ENCODE measurements at places on chromosomes 16 and 17.

DNA sequence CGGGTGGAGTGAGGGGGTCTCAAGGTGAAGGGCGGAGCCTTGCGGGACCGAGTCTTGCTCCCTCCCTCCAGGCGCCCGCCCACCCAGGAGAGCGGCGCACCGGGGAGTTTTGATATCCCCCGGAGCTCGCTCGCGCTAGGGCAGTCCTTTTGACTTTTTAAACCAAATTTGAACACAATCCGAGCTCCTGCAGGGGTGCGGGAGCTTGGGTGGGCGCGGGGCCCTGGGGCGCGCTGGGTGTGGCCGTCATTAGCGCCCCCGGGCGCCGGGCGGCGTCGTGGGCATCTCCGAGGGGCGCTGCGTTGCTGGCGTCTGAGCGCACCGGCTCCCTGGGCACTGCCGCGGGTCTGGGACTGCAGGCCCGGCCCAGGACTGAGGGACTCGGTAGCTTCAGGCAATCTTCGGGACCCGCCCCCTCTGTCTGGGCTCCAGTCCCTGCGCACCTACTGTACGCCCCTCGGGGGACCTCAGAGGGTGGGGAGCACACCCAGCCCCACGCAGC lies 10.9 kb downstream of the MAF start:
- DNase-seq = peak; percentile 27

DNA sequence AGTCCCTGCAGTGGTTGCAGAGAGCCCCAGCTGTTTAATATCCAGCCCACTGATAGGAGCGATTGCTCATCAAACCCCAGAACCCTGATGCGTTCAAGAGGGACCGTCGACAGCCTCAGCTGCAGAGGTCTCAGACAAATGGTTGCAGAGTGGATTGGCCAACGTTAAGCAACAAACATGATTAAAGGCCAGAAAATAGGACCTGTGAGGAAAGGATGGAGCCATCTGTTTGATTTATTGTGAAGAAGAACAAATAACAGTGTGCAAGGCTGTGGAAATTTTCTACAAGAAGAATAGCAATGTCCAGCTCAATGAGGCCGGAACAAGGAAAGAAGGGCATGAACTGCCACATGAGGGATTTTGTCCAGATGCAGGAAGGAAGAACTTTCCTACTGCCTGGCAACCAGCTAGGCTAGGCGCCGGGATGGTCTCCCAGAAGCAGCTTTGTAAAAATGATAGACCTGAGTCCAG lies 138.4 kb upstream of the DNAH9 start:
- DNase-seq = no peak

- DNase-seq = no peak
These were observed 58.5 kb upstream of the BCAR1 start for GRCh38 chr16:75309899-75310430.

DNA sequence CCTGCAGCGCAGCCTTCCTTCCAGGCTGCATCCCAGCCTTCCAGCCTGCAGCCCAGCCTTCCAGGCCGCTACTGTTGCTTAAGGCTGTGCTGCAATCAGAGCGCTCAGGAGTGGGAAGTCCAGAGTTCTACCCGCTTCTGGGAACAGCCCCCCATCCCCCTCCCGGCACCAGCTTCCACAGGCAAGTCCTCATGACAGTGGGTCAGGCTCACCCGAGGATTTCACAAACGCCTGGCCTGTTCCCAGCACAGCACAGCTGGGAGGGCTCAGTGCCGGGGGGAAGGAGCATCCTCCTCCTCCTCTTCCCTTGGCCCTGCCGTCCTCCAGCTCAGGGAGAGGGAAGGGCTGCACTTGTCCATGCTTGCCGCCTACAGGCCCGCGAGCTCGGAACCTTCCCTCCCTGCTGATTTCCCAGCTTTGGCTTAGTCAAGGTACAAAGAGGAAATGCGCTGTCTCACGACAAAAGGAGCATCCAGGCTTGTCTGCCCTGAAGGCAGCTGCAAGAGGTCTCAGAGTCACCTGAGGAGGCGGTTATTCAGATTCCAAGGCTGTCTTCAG lies 8.3 kb downstream of the SOCS3 start:
- no peak for DNase-seq

- DNase-seq = no peak
These were observed 123.9 kb downstream of the KCNJ12 start for GRCh38 chr17:21500064-21500463.

DNA sequence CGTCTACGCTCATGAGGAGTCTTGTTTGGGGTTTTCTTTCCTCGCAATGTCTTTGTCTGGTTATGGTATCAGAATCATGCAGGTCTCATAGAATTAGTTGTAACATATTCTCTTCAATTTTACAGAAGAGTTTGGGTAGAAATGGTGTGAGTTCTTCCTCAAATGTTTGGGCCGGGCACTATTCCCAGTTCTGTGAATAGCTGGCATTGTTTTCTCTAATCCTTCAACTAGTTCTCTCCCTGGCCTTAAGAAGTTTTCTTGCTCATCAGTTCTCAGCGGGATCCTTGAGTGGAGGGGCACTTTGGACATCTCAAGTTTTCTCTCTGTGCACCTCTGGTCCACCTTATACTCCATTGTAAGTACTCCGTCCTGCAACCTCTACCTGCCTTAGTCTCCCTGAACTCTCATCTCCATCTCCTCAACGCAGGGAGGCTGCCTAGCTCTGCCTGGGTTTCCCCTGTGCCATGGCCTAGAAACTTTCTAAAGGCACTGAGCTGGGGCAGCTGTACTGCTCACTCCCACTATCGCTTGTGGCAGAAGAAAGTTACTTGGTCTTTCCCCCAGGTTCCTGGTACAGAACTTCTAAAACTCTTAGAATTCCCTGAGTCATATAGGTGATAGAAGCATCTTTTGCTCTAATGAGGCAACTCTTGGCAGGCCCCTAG lies 16.9 kb downstream of the NSMCE1 start:
- peak; percentile 49 for DNase-seq

DNA sequence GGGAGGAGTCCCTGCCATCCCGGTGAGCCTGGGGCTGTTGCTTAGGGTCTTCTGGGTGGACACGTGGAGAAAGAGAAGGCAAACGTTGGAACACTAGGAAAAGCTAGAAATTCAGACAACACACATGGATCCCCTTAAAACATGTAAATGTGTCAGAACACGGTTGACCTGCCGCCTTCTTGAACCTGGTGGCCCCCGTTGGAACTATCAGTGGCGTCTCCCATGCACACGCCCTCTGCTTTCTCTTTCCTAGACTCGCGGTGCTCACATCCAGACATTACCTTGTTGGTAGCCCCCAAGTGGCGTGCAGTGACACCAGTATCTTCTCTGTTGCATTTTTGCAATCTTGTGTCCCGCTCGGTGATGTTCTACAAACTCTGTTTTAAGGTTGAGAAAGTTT lies 18.6 kb downstream of the CIBAR2 start:
- DNase-seq = no peak

- DNase-seq = no peak
These were observed 6.7 kb upstream of the C17orf107 start for GRCh38 chr17:4892499-4893221.

- peak; percentile 52 for DNase-seq
These were observed 157.4 kb downstream of the PRKCA start for GRCh38 chr17:66459811-66460270.

DNA sequence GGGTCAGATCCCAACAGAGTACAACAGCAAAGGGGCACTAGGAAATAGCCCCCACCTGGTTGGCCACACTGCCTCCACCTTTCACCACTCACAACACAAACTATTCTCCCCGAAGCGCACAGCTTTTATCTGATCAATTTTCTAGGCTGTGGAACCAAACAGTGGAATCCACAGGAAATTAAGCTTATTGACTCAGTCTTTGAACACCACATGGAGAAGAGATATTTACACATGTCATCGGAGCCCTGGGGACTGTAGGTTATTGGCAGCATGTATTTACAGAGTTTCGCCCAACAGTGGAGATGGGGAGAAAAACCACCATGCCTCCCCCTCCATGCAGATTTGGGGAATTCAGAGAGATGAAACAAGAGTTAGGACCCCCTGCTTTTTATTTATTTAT lies 154.8 kb downstream of the XYLT1 start:
- no peak for DNase-seq

- no peak for DNase-seq
These were observed 459.1 kb downstream of the SOX9 start for GRCh38 chr17:72579990-72580320.

- DNase-seq = no peak
These were observed 95.9 kb downstream of the RPTOR start for GRCh38 chr17:80640366-80641084.

Data from activated CD4-positive, alpha-beta memory T cell treated with anti-CD3 and anti-CD28 coated beads for 36 hours (primary cell).